Activated naive CD4-positive, alpha-beta T cell treated with anti-CD3 and anti-CD28 coated beads for 36 hours (primary cell): ENCODE measurements at places on chromosomes 11 and 22. TPM values are rescaled to one million over a fixed set of nuclear protein-coding genes. Genes with fewer than 3 reads are reported as not detected.
A peak's percentile ranks its signal among the peaks of the same experiment; 100 is the strongest.

The SAA4 gene
- not detected for total RNA-seq

DNA sequence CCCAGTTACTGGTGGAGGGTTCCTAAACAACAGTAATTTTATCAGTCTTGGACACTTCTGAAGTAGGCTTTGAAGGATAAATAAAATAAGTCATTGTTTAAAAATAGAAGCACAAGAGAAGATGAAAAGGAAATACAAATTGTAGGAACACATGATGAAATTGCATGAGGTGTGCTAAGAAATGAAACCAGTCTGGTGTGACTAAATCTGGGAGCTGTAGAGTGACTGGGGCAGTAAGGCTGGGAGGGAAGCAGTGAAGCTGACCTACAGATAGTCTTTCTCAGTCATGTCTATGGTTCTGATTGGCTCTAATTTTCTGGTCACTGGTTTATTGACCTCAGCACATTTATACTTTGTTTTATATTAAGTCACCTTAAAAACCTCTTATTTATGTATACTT, 139.1 kb downstream of the SLC17A6 start:
- no peak for DNase-seq
- H3K4me1 ChIP-seq: no peaks in the 10 kb centered on the region
- peaks cover 15% of the 10 kb centered on the region for H3K27me3 ChIP-seq
- H3K27ac ChIP-seq: no peak overlapping the region
- H3K36me3 ChIP-seq: no peaks in the 10 kb centered on the region
- no peak overlapping the region for H3K4me3 ChIP-seq

- no peaks in the 10 kb centered on the region for H3K4me1 ChIP-seq
- H3K27me3 ChIP-seq: peaks cover 10% of the 10 kb centered on the region
- DNase-seq: no peak
Measured at GRCh38 chr11:116413301-116414242, 359.2 kb downstream of the BUD13 start.

The SCN4B gene
- 0.07 TPM for total RNA-seq

DNA sequence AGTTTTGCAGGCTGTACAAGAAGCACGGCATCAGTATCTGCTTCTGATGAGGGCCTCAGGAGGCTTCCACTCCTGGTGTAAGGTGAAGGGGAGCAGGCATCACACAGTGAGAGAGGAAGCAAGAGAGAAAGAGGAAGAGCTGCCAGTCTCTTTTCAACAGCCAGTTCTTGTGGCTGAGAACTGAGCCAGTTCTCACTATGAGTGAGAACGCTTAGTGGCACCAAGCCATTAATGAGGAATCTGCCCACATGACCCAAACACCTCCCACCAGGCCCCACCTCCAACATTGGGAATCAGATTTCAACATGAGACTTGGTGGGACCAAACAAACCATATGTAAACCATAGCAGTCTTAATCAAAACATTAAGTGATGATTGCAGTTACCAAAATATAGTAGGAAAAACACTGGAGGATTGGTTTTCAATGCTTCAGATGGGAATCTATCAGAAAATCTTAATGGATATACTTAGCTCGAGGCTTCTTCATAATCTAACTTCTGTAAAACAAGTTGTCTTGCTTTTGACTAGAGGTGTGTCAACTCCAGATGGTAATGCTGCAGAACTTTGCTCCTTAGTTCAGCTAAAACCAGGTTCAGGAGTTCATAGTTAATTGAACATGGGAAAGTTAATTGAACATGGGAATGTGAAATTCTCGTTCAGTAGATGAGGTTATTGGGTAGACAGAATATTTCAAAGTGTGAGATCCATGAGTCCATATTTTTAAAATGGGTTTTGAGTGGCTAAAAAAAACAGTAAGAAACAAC, 12.2 kb downstream of the FAR1 start:
- peaks cover 46% of the 10 kb centered on the region for H3K4me1 ChIP-seq
- no peak for DNase-seq
- H3K36me3 ChIP-seq: peaks cover 8% of the 10 kb centered on the region
- H3K27ac ChIP-seq: no peak overlapping the region
- no peak overlapping the region for H3K4me3 ChIP-seq

DNA sequence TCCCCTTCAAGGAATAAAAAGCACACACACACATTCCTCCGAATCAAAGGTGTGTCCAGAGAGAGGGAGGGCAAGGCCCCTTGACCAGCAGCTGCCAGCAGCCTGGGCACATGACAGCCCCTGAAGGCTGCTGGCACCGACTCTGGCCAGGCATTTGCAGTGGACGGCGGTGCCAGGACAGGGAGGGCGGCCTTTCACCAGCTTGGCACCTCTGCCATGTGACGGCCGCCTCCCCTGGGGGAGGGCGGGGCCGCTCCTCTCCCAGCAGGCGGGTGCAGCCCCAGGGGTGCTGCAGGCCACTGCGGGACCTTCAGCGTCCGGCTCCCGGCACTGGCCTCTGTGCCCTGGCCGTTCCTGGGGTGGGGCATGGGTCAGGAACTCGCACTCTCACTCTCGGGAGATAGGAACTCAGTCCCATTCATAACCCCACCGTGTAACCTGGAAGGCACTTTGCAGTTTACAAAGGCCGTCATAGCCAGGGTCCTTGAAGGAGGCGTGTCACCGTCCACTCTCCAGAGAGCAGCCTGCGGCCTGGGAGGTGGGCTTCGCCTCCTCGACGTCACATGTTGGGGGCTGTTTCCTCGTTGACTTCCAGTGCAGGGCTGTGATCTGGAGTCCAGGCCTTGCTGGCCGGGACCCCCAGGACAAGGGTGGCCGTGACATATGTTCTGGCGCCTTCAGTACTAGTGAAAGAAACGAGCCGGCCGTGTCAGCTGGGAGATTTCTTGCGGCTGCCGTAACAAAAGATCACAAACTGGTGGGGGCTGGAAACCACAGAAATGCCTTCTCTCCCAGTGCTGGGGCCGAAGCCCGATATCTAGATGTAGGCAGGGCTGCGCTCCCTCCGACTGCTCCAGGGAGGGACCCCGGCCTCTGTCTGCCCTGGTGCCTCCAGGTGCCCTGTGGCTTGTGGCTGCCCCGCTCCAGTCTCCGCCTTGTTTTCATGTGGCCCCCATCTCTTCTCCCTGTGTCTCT, 39.9 kb upstream of the SMIM38 start:
- H3K4me1 ChIP-seq: peaks cover 6% of the 10 kb centered on the region
- no peaks in the 10 kb centered on the region for H3K36me3 ChIP-seq
- no peak overlapping the region for H3K4me3 ChIP-seq
- no peak overlapping the region for H3K27ac ChIP-seq
- no peak for DNase-seq
- no peaks in the 10 kb centered on the region for H3K27me3 ChIP-seq

The DKK3 gene
- total RNA-seq: not detected

DNA sequence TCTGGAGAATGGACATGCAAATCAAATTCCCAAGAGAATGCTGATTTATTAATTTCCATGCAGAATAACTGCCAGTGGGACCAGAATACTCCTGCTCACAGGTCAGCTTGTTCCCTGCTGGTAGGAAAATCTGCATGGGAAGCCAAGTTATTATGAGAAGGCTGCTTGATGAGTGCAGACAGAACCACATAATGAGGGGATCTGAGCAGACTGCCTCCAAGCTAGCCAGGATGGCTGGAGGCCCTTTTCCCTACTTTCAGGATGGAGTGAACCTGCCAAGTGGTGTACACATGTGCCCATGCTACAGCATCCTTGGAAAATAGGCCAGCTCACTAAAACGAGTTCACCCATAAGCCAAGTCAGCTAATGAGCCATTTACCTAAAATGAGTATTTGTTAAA, 55.2 kb upstream of the ZBED5 start:
- no peaks in the 10 kb centered on the region for H3K27me3 ChIP-seq
- H3K27ac ChIP-seq: no peak overlapping the region
- DNase-seq: no peak
- H3K4me3 ChIP-seq: no peak overlapping the region

DNA sequence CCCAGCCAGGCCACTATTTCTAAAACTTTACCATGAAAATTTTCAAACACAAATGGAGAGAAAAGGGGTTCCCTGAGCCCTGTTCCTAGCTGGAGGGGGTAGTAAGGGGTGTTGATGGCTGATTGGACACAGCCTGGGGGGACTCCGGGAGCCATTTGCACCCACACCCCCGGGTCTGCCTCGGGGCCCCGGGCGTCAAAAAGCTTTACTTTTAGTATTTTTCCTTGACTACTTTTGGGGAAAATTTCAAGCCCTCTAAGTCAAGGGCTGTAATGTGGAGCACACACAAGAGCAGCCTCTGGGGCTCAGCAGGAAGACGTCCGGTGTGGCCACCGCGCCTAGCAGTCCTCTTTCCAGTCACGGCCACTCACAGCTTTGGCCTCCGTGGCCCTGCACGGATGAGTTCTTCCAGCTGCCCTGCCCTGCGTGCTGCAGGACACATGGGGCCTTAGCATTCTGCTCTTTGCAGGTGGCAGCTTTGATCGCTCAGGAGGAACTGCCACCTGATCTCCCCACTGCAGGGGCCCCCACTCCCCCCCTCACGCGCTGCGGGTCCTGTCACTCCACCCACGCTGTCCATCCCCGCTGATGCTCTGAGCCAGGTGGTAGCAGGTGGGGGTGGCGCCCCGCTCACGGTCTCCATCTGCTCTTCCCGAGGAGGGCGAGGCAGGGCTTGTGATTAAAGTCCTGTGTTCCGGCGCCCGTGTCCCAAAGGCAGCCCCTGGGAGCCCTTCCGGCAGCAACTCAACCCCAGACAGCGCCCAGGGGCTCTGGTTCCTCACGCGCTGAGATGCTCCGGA, 14.4 kb downstream of the RNH1 start:
- DNase-seq: no peak
- peaks cover 24% of the 10 kb centered on the region for H3K36me3 ChIP-seq
- H3K27ac ChIP-seq: no peak overlapping the region
- H3K27me3 ChIP-seq: no peaks in the 10 kb centered on the region
- peaks cover 4% of the 10 kb centered on the region for H3K4me1 ChIP-seq

The PAX6 gene
- total RNA-seq: 1.5 TPM

- H3K27ac ChIP-seq: no peak overlapping the region
- no peaks in the 10 kb centered on the region for H3K4me1 ChIP-seq
- no peak for DNase-seq
- H3K27me3 ChIP-seq: peaks cover 28% of the 10 kb centered on the region
- no peak overlapping the region for H3K4me3 ChIP-seq
Measured at GRCh38 chr11:113296447-113297205, 17.8 kb upstream of the TTC12 start.

DNA sequence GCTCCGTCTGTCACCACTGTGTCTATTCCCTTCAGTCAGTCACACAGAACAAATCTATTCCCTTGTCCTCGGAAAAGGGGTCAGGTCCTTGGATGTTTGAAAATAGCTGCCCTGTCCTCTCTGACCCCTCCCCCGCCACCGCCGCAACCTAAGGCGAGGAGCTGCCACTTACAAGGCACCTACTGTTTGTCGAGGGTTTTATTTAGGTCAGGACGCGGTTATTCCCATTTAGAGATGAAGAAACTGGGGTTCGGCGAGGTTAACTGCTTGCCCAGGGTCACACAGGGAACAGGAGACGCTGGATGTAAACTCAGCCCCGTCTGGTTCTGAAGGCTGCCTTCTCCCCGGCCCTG, 1468.1 kb downstream of the BRD1 start:
- no peak overlapping the region for H3K27ac ChIP-seq
- no peak overlapping the region for H3K4me3 ChIP-seq
- H3K27me3 ChIP-seq: peaks cover 5% of the 10 kb centered on the region
- H3K36me3 ChIP-seq: no peaks in the 10 kb centered on the region
- no peak for DNase-seq

The LMNTD2 gene
- total RNA-seq: 5.2 TPM

DNA sequence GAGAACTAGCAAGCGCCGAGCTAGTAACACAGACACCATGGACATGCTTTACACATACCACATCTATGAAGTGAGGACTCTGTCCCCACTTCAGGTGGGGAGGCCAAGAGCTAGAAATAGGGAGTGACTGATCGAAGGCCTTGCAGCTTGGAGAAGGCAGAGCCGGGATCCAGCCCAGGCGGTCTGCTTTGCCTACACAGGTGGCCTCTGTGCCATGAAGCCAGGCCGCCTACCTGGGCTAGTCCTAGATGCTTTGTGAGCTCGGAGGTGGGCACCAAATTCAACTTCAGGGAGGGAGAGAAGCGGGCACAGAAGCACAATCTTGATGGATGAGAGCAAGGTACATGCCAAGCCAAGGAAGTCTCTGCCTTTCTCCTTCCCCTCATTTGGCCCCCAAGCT, 117.2 kb downstream of the TIMP3 start:
- no peaks in the 10 kb centered on the region for H3K27me3 ChIP-seq
- no peaks in the 10 kb centered on the region for H3K4me1 ChIP-seq

The RTN4RL2 gene
- total RNA-seq: 0.99 TPM

- no peaks in the 10 kb centered on the region for H3K27me3 ChIP-seq
- peaks cover 18% of the 10 kb centered on the region for H3K36me3 ChIP-seq
- H3K27ac ChIP-seq: peak overlapping the region; percentile 81
- peak; percentile 92 for DNase-seq
- H3K4me1 ChIP-seq: peaks cover 38% of the 10 kb centered on the region
Measured at GRCh38 chr11:57527056-57527631, 3.4 kb downstream of the TIMM10 start.

DNA sequence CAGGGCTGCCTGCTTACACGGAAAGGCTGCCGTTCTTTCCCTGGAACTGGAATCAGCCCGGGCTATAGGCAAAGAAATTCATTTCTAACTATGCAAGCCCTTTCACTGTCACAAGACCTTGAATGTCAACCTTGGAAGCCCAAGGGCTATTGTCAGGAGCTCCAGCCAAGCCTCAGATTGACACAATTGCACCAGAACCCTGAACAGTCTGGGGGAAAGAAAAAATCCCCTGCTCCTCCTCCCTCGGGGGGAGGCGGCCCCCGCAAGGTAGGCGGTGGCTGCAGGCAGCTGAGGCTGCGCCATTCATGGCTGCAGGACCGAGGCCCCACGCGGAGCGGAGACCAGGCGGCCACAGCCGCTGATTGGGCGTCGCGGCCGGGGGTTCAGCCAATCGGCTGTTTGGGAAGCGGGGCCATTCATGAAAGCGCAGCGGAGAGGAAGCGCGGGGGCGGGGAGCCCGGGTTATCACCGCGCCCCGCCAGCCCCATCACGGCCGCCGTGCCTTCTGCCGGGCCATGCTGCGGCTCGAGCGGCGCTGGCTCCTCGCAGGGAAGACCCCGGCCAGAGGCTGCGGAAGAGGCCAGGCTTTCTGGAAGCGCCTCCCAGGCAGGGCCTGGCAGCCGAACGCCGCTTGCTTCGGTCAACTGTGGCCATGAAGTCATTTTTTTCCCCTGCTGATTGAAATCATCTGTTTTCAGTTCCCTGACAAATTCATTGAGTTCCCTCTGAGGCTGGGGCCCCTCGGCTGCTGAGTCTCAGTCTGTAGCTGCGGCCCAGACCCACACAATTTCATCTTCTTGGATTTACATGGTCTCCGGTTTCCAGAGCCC, 38.1 kb upstream of the LINC01488 start:
- H3K36me3 ChIP-seq: no peaks in the 10 kb centered on the region
- peaks cover 11% of the 10 kb centered on the region for H3K4me1 ChIP-seq
- H3K27me3 ChIP-seq: peaks cover 7% of the 10 kb centered on the region
- peak overlapping the region; percentile 53 for H3K4me3 ChIP-seq
